ENCODE measurements at places on chromosomes 6 and 20.

DNA sequence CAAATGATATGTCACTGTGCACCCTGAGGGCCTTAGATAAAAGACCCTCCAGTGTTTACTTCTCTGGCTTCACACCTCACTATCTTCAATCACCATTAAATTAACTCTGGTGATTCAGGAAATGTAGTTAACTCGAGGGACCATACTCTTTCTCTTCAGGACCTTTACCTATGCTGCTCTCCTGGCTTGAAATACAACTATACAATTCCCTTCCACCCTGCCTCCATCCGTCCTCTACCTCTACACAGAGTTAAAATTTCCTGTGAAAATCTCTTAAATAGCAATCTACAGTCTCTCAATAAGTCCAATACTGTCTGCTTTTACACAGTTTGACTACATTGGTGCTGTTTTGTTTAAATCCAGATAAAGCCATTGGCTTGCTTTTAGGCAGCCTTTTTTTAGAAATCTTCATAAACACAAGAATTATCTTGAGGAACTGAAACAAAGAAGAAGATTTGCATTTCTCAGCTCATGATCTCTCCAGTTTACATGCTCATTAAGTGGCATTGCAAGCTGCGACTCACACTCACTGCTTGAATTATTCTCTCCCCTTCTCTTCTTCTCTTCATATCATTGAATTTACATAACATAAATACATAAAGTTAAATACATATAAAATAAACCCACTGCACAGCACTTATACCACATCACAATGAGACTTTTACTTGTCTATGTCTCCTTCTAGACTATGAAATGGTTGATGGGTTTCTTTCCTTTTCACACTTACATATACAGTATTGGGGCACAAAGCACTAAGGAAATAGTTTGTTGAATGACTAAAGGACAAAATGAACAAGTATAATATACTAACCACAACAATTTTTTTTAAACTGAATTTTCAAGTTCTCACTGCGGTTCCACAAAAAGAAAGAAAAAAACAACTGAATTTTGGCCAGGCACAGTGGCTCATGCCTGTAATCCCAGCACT is 239.0 kb upstream of the KCNQ5 start:
- DNase-seq, result peak; percentile 35

GRCh38 chr6:128914051-128914450 is 31.1 kb downstream of the LAMA2 start:
- no peak for DNase-seq

DNA sequence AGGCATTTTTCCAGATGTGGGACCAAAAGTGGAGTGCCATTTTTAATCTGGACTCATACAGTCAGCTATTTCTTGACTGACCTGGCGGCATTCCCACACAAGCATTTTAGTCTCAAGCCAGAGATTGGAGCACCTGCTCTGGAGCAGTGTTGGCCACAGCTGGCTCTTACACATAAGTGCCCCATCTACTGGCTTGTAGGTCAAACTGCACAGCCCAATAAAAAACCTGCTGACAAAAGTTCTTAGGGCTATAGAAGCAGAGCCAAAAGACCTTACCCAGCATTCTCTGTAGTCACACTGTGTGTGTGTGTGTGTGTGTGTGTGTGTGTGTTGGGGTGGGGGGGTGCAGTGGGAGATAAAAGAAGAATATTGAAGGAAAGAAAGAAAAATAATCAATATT is 38.6 kb upstream of the SENP6 start:
- DNase-seq, result peak; percentile 51

DNA sequence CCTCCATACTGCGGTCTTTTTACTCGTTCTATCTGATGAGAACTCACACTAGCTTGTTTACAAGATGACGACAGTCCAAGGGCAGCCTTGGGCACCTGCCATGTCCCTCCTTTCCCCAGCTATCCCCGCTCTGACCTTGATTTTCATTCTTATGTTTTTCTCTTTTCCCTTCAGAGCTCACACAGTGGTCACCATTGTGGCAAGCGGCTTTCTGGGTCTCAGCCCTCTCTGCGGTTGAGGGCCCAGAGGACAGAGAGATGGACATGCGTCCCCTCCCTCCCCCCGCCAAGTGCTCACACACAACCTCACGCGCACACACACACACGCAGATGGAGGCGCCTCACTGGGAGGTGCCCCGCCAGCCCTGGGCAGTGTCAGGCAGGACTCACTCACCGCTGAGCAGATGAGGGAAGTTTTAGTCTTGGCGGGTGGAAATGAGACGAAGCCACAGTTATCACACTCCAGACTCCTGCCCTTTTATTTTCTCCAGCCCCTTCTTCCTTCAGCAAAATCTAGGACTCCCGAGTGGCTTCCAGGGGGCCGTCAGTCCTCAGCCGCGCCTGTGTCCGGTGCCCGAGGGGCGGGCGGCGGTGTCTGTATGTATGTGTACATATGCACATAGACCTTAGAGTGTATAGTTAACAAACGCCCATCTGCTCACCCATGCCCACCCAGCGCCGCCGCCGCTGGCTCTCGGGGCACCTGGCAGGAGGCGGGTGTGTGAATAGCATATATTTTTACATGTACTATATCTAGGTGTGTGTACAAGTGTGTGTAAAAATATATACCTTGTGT is 13.8 kb upstream of the MYL9 start:
- no peak for DNase-seq

- DNase-seq, result no peak
Observed at GRCh38 chr6:86916393-86916792, 20.9 kb upstream of the HTR1E start.

DNA sequence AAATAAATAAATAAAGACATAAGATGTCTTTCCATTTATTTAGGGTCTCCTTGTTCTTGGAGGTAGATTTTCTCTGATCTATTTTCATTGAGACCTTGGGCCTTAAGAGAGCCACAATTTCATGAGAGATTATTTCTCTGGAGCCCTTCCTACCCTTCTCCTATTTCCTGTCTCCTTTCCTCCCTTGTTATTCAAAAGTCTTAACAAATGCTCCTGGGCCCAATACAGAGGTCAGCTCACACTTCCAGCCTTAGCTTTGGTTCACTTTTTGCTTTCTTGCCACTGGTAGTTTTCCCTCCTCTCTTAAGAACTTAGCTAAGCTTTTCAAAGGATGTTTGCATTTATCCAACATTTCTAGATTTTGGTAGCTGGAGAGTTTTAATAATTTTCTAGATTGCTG is 44.0 kb downstream of the PTPRA start:
- no peak for DNase-seq

- peak; percentile 6 for DNase-seq
Observed at GRCh38 chr6:135535989-135536414, 38.5 kb upstream of the AHI1 start.

GRCh38 chr6:106476331-106477105 is 116.0 kb downstream of the CRYBG1 start:
- DNase-seq, result no peak

- DNase-seq, result no peak
Observed at GRCh38 chr6:167949121-167949684, 48.3 kb upstream of the KIF25 start.
